Right forelimb (tissue), 1 donor: ENCODE measurements at places on chromosomes 2 and 18.

- no peak for DNase-seq
These were observed 56.1 kb downstream of the FARP2 start for GRCh38 chr2:241412144-241412543.

GRCh38 chr18:25033747-25034471 is 318.1 kb downstream of the ZNF521 start:
- no peak for DNase-seq

- no peak for DNase-seq
These were observed 316.9 kb upstream of the THSD7B start for GRCh38 chr2:136448432-136448831.

GRCh38 chr2:58574873-58575272 is 333.7 kb upstream of the FANCL start:
- DNase-seq: no peak

GRCh38 chr2:26074676-26075075 is 40.8 kb downstream of the RAB10 start:
- no peak for DNase-seq

DNA sequence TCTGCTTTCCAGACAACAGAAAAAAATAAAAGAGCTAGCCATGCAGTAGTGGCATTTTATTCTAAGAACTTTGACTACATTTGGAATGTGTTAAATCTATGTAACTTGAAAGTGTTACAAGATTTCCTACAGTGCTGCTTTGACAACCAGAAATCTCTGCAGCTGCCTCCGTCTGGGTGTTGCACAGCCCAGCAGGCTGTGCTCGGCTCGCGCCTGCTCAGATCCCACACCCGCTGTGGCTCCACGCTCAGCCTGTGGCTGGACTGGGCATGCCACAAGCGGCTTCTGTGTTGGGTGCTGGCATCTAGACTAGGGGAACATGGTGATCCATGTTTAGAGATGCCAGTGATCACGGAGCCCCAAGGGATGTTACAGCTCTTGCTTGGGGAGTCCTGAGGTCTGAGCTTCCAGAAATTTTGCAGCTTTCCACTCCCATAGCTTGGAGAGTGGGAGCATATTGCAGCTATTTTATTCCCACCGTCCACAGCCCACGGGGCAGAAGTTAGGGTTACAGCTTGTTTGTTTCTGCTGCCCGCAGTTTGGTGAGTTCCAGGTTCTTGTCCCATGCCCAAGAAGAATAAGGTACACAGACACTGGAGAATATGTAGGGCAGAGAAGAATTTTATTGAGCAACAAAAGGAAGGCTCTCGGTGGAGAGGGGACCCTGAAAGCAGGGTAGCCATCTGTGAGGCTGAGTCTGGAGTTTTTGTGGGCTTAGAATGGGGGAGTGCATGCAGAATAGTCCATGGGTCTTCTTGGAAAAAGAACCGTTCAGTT is 44.1 kb downstream of the FAM171B start:
- no peak for DNase-seq

DNA sequence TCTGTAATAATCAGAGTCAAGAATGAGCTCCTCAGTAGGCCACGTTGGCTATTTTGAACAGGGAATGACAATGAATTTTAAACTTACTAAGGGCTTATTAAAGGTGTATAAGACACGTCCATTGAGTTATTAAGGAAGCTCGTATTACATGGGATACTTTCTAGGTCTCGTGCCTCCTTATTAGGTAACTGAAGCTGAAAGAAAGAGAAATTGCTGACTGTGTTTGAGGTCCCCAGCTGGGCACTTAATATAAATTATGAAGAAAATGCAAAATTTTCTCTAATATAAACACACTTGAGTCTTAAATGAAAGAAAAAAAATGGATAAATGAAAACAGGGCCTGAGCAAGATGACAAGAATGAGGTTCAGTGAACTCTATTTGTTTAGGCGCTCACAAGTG is 21.8 kb downstream of the CLUL1 start:
- DNase-seq: no peak

- no peak for DNase-seq
These were observed 25.0 kb downstream of the WDFY1 start for GRCh38 chr2:223920109-223920508.

DNA sequence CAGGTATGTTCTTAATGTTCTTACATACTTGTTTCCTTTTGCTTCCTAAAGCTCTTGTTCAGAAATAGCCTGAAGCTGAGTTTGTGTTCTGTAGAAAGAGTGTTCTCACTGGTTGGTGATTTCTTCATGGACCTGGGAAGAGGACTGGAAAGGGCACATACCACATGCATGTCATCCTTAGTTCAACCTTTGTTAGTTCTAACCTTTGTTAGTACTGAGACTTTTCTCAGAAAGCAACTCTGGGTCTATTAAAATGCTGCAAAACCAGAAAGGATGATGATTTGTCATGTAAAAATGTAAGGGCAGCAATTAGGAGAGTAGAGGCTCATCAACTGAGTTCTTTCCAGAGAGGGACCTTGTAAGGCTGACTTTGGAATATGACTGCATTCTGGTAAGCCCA is 2.5 kb upstream of the FAP start:
- no peak for DNase-seq

DNA sequence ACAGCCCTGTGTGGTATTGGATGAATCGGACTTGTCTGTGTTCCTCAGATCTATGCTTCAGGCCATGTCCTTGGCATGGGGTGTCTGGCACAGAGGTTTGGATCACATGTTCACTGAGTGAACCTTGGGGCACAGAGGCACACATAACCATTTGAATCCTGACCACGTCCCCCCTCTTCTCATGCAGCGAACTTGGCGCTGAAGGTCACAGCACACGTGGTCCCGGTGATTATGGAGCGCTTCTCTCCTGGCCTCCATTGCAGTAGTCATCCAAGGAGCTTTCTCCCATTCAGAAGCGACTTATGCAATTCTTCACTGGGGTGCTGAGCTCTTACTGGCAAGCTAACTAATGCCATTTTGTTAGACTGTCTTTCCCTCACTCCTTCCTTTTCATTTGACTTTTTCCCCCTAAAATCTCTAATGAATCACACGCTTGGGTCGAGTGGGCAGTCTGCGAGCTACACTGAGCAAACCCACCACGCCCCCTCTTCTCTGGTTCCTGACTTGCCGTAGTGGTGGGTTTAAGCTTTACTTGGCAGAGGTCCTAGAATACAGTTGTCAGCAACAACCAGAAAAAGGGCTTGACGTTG is 59.4 kb downstream of the KCNG2 start:
- no peak for DNase-seq

DNA sequence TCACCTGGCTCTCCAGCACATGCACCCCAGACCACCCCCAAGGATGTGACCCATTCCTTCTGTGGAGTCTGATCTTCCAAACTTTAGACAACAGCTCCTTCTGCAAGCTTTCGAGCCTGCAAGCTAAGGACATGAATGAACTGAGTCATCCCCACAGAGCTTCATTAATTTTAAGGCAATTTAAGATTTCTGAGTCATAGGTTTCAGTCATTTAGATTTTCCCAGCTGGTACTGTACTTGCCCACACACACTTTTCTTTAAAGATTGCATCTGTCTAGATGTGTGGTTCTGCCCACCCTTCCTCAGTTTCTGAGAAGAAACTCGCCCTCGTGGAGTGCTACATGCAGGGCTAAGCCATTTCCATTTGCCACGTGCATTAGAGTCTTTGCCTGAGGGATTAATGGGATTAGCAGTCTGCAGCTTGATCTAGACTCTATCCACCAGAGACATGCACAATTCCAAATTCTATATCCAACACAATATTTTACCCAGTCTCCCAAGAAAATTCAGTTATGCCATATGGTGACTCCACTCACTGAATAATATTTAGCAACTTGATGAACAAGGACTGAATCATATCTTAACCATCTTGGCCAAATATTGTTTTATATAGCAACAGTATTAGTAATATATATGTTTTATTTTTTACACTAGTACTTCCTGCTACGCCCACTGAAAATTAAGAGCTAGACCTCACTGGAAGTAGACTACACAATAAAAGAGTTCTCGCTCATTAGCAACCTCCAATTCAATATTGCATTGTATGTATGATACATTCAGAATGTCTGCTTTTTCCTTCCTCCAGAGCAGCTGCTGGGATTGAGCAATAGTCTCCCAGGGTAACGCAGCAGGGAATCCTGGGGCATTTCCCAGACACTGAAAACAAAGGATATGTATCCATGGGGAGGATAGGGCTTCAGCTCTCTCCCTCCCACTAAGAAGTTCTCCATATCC is 14.3 kb upstream of the TRIB2 start:
- no peak for DNase-seq

- DNase-seq: no peak
These were observed 805.4 kb downstream of the TRIB2 start for GRCh38 chr2:13522096-13522495.
